ENCODE measurements at places on chromosomes 2 and 18.

DNA sequence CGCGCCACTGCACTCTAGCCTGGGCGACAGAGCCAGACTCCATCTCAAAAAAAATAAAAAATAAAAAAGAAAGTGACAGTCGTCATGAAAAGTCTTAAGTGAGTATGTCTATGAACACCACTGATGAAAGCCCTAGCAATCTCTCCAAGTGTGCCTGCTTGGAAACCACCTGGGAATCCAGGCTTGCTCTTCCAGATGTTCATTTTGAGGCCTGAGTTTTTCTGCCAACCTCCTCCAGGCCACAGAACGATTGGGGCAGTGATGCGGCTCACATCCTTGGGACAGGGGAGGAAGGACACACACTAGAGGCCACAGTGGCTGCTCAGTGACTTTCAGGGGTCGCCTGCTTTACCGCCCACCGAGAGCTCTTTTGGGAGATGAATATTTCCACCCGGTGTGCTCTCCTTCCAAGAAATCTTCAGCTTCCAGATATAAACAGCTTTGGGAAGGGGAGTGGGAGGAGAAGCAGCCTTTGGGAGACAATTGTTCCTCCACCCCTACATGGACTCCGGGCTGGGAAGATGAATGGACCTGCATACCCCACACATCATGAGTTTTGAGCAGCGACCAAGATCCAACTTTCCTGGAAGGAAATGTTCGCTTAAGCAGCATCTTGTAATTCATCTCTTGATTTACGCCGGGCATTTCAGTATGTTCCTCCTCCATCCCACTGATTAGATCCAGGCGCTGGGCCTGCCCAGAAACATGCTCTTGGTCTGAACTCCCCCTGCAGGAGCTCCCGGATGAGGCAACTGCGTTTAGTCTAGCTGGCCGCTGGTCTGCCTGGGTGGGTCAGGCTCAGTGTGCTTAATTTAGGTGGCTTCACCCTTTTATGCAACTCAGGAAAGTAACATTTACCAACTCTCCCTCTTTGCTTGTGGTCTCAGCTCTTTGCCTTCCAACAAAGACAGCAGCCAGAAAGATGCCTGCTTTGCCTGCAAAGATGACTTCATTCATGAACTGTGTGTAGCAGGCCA, 6.2 kb upstream of the ARMC9 start:
- DNase-seq, result peak; percentile 80

DNA sequence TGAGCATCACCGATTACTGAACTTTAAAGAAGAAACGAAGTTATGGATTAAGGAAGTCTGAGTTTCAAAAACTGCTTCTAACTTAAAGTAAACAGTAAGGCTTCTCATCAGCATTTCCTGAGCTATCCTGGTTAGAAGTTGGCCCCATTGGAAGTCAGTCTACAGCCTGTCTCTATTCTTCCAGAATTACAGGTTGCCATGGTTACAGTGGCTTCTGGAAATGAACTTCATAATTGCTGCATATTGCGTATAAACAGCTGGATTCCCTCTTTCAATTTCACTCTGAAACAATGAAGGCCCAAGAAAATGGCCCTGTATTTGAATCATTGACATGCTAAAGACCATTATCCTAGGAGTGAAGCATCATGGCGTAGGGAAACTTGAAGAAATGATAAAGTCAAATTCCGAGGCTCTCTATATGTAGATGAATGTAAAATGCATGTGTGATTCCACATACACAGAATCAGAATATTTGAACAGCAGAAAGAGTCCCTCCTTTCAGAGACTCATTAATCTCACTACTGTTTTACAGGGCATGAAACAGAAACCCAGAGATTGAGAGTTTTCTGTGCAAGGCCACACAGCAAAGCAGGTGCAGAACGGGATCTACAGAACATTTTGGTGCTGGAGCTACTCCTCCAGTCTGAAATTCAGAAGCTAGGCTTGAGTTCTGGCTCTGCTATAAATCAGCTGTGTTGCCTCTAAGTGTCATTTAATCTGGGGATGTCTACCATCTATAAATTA, 856.4 kb upstream of the CELF4 start:
- DNase-seq, result no peak

GRCh38 chr2:54830546-54830945, 107.1 kb downstream of the EML6 start:
- DNase-seq, result no peak

DNA sequence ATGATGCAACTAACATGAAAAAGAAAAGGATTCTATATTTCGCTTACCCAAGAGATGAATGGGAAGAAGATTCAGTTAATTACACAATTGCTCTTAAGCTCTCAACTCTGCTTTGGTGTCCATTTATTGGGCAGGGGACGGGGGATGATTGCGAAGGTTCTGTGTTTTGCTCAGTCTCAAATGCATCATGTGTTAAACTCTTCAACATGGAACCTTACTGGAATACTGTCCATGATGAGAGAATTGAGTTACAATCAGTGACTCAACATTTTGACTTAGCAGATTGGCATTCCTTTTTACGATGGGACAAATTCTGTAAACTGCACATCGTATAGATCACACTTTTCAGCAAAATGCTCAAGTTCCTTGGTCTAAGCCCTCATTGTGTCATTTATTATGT, 135.6 kb downstream of the RBMS1 start:
- DNase-seq, result no peak

DNA sequence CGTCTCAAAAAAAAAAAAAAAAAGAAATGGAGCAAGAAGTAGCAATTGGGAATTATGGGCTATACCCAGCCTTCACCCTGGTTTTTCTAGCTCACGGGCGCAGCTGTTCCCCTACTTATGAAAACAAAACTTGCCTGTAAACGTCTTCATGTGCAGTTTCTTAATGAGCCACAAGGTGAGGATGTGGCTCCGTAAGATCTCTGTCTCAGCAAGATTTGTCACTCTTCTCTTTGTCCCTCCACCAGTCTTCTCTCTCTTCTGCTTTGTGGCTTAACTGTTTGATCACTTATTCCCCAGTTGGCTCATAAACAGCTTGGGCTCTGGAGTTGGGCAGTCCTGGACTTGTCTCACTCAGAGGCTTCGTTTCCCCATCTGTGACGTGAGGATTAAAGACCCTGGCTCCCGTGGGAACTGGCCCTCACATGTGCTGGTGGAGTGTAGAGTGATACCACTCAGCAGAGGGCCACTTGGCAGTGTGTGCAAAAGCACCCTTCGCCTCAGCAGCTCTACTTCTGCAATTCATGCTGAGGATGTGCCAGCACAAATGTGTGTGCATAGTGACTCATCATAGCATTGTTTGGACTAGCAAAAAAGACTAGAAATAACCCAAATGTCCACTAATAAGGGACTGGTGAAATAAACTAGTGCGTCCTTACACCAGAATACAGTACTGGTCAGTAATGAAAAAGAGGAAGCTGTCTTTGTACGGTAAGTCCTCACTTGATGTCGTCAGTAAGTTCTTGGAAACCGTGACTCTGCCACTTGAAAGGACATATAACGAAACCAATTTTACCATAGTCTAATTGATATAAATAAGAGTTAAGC, 8.7 kb downstream of the CEP68 start:
- DNase-seq, result peak; percentile 57

DNA sequence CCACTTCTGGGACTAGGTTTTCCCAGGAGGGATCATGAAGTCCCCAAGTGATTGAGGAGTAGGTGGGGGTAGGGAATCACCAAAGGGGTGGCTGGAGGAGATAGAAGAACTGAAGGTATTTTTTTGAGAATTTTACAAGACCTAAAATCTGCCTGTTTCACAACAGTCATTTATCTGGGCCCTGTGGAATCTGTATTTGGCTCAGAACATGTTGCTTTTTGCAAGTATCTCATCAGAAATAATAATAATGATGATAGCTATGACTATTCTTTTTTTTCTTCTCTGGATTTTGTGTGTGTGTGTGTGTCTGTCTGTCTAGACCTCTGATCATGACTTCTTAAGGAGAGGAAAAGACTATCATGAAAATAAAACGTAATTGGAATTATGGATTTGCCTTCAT, 13.9 kb downstream of the STON1 start:
- DNase-seq, result no peak

DNA sequence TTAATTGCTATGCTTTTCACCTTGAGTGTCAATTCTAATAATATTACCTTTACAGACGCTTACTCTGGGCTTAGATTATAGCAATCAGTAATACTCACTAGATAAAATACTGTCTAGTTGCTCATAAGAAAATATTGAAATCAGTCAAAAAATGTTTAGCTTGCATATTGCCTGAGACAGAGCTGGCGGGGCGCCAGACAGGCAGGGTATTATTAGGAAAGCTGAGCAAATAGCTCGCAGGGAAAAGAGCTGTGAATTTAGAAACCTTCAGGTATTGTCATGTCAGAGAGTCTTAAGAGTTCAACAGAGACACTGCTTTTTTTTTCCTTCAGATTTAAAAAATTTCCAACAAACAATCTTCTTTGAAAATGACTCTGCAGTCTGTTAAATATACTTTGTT, 118.4 kb downstream of the MEIS1 start:
- no peak for DNase-seq

DNA sequence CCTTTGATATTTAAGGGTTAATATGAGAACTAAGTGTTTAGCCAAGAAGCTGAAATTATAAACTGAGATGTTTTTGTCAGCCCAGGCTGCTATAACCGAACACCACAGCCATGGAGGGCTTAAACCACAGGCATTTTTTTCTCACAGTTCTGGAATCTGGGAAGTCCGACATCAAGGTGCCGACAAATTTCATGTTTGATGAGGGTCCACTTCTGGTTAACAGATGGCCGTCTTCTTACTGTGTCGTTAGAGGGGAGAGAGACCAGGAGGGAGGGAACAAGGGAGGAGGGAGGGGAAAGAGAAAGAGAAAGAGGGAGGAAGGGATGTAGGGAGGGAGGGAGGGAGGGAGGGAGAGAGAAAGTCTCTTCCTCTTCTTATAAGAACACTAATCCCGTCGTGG, 6.5 kb upstream of the CNDP2 start:
- DNase-seq, result no peak

DNA sequence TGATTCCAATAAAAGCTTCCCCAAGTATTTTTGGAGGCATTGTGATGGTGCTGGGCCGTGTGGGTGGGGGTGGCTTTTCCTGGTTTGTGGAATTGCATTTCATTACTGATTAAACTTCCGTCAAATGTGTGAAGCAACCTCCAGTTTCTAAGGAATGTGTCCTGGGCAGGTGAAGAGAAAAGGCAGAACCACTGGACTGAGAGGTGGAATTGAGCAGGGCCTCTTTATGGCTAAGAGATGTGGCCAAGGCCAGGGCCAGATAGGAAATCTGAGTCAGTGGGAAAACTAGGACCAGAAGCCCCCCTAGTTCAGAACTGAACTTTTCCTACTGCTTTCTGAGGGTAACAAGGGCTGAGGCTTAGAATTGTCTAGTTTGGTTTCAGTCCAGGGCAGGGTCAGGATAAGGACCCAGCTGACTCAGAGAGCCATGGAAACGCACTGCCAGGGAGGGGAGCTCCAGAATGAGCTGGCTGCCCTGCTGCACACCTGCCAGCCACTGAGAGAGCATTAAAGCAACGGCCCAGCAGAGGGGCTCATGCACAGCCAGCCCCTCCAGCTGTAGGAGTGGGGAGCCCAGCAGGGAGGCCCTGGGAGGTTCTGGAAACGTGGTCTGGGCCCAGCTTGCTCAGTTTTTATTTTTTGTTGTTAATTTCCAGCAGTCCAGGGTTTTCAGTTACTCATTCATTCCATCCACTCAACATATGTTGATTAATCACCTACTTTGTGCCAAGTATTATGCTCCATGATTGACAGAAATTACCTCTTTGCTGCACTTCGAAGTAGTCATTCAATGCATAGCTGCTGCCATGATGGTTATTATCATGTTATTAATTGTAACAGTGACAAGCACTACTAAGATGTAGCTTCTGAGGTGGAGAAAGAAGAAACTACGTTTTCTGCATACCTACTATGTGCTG, 156.1 kb downstream of the MSH2 start:
- no peak for DNase-seq

DNA sequence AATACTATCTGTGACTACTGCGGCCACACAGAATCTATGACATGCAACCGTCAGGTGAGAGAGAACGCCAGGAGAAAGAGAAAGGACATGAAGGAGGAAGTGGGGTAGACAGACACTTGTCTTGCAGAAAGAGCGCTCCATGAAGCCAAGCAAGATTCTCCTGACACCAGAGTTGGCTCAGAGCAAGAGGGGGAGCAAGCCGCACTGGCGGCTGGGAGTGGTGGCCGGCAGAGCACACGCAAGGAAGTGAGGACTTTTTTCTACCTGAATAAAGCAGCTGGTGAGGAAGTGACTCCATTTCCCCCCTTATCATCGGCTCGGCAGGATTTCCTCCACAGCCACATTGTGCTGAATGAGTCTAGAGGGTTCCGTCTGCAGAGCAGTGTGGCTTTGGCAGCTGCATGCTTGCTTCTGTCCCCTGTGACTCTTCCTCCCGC, 181.6 kb downstream of the BCL2 start:
- DNase-seq, result no peak

DNA sequence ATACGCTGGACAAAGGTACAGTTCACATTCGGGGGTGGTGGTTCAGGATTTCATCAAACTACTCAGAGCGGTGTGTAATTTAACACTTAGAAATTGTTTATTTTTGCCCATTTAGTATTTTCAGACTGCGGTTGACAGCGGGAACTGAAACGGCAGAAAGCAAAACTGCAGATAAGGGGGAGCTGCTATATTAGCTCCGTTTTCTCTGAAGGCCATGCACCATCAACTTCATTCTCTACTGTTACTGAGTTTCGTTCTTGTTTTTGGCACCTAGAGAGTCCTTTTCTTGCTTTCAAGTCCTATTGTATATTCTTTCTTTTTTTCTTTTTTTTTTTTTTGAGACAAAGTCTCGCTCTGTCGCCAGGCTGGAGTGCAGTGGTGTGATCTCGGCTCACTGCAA, 121.5 kb upstream of the SP3 start:
- DNase-seq, result no peak

DNA sequence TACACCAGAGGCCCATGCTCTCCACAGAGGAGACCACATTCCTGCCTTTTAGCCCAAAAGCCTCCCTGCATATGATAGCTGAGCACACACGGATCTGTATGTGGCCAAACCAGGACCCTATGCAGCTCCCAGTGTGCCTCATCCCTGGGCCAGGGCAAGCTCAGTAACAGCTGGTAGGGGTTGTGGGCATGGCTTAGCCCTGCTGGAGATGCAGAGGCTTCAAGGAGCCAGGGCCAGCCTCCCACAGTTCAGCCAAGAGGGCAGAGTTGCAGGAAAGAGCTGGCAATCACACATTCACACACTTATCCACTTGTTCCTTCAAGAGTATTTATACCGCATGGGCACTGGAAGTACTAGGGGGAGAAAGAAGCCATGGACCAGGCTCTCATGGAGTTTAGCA, 1.6 kb upstream of the LIMS2 start:
- no peak for DNase-seq

GRCh38 chr18:54762386-54762785, 65.9 kb upstream of the RAB27B start:
- no peak for DNase-seq

GRCh38 chr18:69948256-69948655, 583 bp upstream of the CD226 start:
- DNase-seq, result no peak
